ENCODE measurements at places on chromosomes 6 and 20.
A peak's percentile ranks its signal among the peaks of the same experiment; 100 is the strongest.

- no peak for DNase-seq
These were observed 153.6 kb downstream of the CD83 start for GRCh38 chr6:14270925-14271788.

GRCh38 chr20:37355252-37356180 lies 9.6 kb downstream of the SRC start:
- DNase-seq, result no peak

- peak; percentile 47 for DNase-seq
These were observed 96.9 kb downstream of the TCP11 start for GRCh38 chr6:35044145-35044745.

- DNase-seq, result no peak
These were observed 31.0 kb upstream of the EZR start for GRCh38 chr6:158849899-158850806.

GRCh38 chr20:35398660-35399144 lies 13.1 kb downstream of the UQCC1 start:
- DNase-seq, result no peak

DNA sequence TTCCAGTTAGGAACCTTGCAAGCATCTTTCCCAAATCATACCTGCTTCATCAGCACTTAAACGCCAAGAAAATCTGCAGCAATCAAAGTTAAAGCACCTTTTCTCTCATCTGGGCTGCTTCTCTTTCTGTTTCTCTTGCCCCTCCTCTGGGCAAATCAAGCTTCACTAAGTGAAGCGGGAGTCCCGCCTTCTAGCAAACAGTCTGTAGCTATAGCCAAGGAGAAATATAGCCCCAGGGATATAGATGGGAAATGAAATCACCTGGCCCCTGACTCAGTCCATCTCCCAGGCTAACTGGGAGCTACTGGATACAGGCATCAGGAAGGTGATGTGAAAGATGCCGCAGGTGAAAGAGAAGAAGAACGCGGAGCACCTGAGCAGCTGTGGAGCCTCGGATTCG lies 481.9 kb downstream of the C6orf118 start:
- no peak for DNase-seq

DNA sequence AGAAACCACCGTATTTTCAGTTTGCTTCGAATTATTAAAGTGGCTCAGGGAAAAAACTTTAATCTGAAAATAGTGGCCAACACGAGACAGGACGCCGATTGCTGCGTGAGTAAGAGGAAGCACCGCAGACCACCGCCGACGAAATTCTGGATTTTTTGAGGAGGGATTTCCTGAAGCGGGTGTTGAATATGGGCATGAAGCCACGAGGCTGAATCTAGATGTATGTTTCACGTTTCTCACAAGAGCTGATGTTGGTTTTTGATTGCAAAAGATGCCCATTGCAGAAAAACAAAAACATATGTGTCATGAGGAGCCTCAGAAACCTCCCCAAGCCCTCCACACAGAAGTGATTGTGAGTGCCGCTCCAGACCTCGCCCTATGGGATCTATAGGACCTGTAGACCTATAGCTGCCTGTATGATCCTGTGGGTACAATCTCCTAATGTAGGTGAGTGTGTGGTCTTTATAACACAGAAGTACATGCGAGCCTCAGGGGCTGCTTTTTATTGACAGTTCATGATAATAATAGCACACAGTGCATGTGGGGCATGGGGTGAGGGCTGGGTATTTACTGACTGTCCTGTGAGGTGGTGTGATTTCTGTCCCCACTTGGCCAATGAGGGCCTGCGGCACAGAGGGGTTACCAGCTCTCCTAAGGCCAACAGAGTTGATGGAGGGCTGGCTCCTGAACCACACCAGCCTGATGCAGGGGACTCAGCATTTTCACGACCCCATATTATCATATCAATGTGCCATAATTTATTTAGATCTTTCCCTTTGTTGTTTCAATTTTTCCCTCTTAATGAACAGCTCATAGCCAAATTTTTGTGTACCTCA lies 243.9 kb downstream of the DLL1 start:
- DNase-seq, result peak; percentile 63

GRCh38 chr6:109019911-109020310 lies 74.7 kb downstream of the SESN1 start:
- DNase-seq, result no peak
